Activated effector memory CD4-positive, alpha-beta T cell treated with anti-CD3 and anti-CD28 coated beads, Interleukin-2, amount 50 U/mL, for 16 hours (primary cell): ENCODE measurements at places on chromosomes 3 and 15.

- DNase-seq = no peak
Measured at GRCh38 chr15:78906316-78906620, 33.6 kb downstream of the MORF4L1 start.

DNA sequence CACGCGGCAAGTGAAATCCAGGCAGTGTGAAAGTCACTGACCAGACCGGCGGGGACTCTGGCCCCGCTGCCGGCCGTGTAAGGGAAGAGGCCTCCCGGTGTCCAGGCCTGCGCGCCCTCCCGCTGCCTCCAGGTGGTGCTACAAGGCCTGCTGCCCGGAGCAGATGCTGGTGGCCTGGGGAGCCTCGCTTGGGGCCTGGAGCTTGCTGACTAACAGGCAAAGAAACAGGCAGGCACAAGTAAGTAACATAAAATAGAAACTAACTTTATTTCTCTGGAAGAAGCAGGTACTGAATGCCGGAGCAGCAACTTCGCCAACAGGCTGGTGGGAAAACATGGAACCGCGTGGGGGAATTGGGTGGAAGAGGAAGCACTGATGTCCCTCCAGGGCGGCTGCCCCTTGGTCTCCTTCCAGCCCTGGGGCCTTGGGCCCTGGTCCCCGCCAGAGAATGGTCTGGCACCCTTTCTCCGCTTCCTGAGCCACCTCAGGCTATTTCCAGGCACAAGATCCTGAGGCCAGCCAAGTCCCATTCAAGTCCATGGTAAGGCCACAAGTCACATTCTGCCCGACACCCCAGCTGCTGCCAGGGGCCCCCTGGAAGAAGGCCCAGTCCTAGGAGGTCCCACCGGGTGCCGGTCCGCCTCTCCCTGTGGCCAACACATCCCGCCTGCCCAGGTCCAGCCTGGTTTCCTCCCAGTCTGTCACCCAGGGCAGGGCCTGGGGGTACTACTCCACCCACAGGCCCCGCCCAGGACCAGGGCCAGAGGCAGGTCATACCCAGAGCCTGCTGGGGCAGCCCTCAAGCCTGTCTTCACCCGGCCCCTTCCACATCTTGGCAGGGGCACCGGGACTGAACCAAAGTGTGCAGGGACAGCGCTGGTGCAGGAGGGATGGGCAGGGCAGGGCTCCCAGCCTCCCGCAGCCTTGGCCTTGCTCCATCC is 45.0 kb downstream of the TNK2 start:
- peak; percentile 87 for DNase-seq

GRCh38 chr15:56232058-56232457 is 11.6 kb downstream of the RFX7 start:
- no peak for DNase-seq

- no peak for DNase-seq
Measured at GRCh38 chr3:9101286-9101685, 138.0 kb upstream of the RAD18 start.

DNA sequence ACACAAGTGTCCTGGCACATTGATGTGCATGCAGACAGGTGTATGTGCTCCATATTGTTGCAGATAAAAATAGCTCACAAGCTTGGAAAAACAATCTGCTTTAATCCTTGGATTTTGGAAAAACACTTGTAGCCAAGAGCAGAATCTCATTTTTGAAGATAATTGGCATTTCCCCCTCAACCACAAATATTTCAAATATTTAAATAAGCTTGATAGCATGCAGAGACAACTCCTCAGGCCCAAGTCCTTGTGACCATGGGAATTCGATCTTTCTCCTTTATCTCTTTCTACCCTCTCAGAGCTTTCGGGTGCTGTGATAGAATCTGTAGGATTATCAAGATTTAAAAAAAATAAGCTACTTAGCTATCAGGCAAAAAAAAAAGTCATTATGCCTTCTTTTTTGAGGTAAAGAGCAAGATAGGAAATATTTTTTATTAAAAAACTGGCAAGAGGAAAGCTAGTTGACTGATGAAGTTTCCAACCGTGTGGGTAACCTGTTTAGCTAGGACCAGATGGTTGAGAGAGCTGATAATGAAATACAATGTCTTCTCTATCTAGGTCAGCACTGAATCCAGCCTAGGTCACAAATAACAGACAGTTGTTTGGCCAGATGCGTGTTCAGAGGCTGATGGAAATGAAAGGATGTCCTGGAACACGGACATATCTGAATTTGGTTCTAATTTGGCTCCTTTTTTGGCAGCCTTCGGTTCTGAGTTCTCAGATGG is 54.9 kb upstream of the SNRK start:
- no peak for DNase-seq
